Umbilical cord (tissue), 2 donors: ENCODE measurements at places on chromosomes 7 and 10. TPM values are rescaled to one million over a fixed set of nuclear protein-coding genes. Genes with fewer than 3 reads are reported as not detected.

DNA sequence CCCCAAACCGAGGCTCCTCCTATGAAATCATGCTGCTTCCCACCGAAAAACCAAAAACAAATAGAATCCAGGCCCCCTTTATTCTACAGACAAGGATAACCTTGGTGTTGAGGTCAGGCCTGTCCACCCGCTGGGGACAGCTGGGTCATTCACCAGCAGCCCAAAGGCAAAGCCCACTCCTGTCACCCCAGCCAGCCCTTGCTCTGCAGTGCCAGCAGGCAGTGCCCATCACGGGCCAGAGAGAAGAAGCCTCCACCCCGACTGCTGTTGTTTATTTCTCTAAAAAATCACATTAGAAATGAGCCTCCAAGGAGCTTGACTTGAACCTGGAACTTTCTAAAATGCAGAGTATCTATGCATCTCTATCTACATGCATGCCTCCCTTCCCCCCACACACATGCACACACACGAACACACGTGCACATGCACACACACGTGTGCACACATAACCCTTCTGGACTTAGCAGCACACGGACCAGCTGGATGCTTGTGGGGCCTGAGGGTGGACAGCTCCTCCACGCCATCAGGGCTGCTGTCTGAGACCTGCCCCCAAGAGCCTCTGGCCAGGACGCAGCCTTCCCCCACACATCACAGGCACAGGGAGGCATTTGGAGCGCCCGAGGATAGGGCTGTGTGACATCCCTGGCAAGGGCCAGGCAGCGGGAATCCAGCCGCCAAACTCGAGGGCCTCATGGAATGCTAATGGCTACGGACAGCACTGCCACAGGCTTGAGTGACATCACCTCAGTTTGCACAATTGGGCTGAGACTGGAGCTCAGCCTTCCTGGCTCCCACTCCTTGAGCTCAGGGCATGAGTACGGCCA is 22.8 kb downstream of the PRKAG2 start:
- no peak for DNase-seq

GRCh38 chr10:1743141-1743540 is 5.8 kb upstream of the ADARB2 start:
- no peak for DNase-seq

GRCh38 chr7:37283716-37284115 is 164.9 kb downstream of the ELMO1 start:
- DNase-seq, result no peak

- DNase-seq, result no peak
These were observed 74.4 kb upstream of the PAX2 start for GRCh38 chr10:100670828-100671479.

DNA sequence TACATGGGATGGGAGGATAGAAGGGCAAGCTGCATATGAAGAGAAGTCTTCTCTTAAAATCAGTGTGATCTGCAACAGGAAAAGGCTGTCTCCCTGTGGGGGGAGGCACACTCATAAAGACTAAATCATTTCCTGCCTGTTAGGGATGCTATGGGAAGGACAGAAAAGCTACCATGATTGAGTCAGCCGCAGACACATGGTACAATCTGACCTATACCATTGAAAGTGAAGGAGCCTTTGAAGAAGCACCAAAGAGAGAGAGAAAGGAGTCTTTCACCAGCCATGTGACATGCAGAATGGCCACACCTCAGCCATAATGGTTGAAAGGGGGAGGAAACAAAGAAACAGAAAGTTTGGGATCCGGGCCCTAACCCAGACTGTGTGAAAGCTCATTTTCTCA is 29.1 kb downstream of the NUDCD3 start:
- no peak for DNase-seq

- no peak for DNase-seq
These were observed 631.4 kb upstream of the POT1 start for GRCh38 chr7:125561006-125561405.

- DNase-seq, result no peak
These were observed 610.5 kb downstream of the KCNMA1 start for GRCh38 chr10:77027141-77027540.

- DNase-seq, result no peak
These were observed 41.8 kb upstream of the LRGUK start for GRCh38 chr7:134085311-134085710.

GRCh38 chr10:69906425-69906824 is 104.7 kb downstream of the COL13A1 start:
- no peak for DNase-seq

DNA sequence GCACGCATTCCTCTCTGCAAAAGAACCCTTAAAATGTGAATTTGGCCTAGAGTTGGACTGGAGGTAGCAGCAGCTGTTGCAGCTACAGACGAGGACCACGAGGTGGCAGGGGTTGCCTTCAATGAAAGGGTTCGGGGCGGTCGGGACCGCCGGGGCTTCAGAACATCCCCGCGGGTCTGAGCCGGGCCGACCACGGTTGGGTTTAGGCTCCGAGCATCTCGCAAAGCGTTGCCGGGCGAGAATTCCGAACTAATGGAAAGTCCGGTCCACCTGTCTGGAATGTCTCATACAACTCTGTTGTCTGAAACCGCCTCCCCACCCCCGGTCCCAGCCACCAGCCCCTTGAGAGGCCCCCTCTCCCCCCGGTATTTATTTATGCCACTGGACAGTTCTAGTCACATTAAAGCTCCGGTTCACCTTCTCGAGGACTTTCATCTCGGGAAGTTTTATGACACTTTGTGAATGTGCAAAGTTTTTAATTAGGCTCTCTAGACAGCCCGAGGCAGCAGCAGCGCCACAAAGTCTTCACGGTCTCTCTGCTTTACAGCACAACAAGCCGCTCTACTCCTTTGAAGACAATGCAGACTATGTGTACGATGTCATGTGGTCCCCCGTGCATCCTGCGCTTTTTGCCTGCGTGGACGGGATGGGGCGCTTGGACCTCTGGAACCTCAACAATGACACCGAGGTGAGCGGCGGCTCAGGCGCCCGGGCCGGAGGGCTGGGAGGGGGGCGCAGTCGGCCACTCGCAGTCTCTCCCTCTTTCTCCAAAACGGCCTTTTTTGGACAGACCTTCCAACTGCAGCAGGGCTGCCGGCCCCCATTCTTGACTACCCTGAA is 246.2 kb downstream of the SLC25A13 start:
- peak; percentile 61 for DNase-seq

DNA sequence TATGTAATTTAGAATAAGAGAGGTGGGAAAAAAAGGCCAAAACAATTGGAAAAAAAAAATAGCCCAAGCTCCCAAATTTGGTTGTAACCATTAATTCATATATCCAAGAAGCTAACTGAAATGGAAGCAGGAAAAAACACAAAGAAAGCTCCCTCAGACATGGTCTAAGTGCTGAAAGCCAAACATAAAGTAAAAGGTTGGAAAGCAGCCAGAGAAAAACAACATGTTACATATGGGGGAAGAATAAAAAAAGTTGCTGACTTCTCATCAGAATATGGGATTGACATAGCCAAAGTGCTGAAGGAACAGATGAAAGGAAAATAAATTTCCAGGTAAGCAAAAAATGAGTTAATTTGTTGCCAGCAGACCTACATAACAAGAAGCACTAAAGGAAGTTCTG is 40.3 kb downstream of the PDZD8 start:
- DNase-seq, result no peak

DNA sequence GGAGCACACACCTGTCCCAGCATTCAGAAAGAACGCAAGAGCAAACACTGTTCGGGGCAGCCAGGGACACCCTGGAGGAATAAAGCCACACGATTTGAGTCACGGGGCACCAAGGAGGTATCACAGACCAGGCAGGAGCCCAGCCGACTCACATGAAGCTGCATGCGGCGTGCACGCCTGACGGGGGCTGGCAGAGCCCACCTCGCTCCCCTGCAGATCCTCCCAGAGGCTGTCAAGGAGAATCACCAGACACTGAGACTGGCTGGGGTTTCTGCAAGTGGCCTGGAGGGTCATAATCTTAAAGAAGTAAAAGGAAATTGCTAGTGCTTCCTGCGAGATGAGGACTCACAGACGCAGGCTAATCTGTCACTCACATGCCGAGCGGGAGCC is 61.6 kb downstream of the TCERG1L start:
- peak; percentile 1 for DNase-seq

- no peak for DNase-seq
These were observed 5.0 kb downstream of the LBX1 start for GRCh38 chr10:101224060-101224909.

DNA sequence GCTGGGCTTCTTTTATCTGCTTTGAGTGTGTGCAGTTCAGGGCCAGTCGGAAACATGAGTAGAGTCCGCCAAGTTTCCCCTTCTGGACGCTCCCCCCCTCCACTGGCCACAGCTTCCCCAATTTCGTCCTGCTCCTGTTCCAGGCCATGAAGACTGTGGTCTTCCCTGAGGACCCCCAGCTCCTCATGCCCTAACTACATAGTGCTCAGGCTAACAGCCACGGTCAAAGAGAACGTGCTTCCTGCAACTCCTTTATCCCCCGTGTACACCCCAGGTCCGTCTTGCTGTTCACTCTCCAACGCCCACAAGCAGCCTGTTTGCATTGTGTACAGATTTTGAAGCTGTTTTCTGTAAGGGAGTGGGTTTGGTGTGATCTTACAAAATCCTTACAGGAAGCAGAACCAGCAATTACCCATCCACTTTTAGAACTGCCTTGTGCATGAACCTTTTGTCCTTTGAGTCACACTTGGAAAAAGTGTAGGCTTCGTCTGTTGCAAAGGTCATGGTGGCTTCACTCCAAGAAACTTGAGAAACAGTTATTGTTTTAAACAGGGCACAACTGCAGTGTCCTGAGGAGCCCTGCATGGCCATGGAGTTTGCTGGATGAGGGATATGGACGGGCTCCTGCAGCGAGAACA is 77.0 kb upstream of the FAM20C start:
- no peak for DNase-seq

DNA sequence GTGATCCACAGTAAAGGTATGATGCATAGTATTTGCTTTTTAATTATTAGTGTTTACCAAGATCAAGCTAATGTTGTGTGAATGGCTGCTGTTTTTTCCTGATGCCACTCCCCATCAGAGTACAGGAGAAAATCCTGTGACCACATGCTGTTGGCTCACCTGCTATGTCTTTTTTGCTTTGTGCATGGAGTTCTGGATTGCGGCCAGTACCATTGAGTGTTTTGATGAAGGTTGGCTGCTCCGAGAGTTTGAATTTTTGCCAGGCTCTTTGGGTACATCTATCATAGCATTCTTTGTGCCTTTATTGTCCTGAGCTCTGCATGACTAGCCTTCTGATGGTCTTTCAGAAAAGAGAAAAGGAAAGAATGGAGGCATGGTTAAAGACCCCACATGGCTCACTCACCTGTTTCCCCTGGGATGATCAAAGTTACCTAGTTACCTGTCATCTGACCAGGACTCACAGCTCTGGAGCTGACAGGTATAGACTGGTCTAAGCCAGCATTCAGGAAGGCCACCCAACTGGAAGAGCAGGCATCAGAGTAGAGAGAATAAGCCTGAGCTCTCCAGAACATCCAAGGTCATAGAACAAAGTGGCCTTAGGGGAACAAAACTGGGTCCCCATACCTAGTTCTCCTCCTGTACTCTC is 11.8 kb upstream of the SGPL1 start:
- no peak for DNase-seq

The FAM25C gene
- total RNA-seq, result not detected

The TRPV5 gene
- total RNA-seq, result 2.9 TPM

The RBM20 gene
- total RNA-seq, result 2.2 TPM

The ZNF804B gene
- total RNA-seq, result 7.7 TPM

The AFAP1L2 gene
- 23.1 TPM for total RNA-seq

The ADAM12 gene
- total RNA-seq, result 196 TPM

The ATG9B gene
- total RNA-seq, result 2.6 TPM

The IL6 gene
- 4.1 TPM for total RNA-seq

The FGFBP3 gene
- total RNA-seq, result 1.2 TPM

The MMP21 gene
- total RNA-seq, result not detected

The WEE2 gene
- 1.9 TPM for total RNA-seq

The NOLC1 gene
- total RNA-seq, result 13.7 TPM
